ENCODE measurements at places on chromosomes 16 and 17. TPM values are rescaled to one million over a fixed set of nuclear protein-coding genes. Genes with fewer than 3 reads are reported as not detected.

DNA sequence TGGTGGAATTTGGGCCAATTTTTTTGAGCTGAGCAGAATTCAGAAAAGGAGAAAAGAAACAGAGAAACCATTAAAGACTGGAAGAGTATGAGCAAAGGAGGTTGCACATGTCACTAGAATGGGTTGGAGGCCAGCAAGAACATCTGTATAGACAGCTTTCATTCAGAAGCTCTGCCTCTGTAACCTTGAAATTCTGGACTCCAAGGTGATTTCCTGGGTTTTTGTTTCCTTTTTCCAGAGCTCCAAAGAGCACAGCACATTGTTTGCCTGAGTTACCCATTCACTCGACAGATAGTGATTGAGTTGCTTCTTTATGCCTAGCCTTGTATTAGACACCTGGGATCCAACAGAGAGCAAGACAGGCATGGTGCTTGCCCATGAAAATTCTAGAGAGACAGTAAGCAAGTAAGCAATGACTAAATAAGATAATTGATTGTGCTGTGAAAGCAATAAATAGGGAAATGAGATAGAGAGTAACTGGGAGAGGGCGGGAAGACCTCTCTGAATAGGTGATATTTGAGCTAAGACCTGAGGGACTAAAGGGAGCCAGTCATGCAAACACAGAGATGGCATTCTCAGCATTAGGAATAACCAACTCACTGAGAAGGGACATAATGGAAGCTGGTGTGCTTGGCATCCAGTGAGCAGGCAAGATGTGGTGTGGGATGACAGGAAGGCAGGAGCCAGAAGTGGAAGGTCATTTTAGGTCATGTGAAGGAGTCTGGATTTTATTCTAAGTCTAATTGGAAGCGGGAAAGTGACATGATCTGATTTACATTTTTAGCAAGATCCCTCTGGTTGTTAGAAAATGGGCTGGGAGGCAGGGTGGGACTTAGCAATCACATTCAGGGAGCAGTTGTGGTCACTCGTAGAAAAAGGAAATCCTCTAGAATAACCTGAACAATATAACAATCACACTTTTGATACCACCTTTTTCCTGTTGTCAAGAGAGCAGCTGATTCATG, 197.5 kb downstream of the HS3ST3A1 start:
- no peak for DNase-seq

DNA sequence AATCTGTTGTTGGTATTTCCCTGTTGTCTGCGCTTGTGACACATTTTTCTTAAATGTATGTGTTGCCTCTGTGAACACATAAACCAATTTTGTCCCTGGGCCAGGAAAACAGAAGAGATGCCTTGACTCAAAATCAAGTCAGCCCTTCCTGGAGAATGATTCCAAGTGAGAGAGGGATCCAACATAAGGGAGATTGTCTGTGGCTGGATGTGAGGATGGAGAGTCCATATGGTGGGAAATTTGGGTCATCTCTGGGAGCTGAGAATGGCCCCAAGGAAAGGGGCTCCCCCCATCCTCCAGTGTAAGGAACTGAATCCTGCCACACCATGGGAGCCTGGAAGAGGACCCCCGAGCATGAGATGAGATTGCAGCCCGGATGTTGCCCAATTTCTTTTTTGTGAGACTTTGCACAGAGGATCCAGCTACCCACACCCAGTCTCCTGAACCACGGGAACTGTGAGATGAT, 13.5 kb downstream of the CRYM start:
- DNase-seq, result no peak

DNA sequence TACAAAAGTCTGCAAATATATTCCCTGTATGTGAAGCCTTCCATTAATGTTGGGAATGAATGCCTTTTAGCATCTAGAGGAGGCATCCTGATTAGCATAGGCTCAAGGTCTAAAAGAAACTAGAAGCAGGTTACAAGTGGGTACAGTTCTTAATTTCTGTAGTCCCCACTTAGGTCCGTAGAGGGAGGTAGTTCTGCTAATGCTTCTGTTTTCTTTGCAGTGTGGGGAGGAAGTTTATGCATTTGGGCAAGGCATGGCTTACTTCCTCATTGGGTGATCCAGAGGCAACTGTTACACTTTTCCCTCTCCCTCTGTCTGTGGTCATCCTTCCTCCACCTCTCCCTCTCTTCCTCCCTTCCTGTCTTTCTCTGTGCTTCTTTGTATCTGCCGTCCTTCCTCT, 108.4 kb upstream of the ZKSCAN2 start:
- DNase-seq, result no peak

GRCh38 chr17:55690105-55690508, 32.6 kb downstream of the TMEM100 start:
- no peak for DNase-seq

- DNase-seq, result no peak
These were observed 11.8 kb downstream of the PLCD3 start for GRCh38 chr17:45120558-45120957.

DNA sequence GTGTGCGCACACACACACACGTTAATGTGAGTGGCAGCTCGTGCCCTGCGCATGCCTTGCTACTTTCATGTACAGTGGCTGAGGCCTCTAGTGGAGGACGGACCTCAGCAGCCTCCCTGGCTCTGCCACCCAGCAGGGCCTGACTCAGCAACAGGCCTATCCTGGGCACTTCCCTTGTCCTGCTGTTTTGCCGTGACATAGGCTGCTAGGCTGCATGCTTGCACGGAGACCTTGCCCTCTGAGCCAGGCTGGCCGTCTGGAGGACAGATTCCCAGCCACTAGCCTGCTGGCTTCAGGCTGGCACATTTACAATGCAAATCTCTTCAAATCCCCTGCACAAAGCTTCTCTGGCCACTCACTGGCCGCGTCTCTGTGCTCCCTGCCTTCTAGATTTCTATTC, 9.5 kb downstream of the RNF213 start:
- DNase-seq, result no peak

- DNase-seq, result no peak
These were observed 6.0 kb downstream of the NXPH3 start for GRCh38 chr17:49581648-49581998.

GRCh38 chr17:13792314-13792713, 190.6 kb upstream of the HS3ST3A1 start:
- DNase-seq, result no peak

DNA sequence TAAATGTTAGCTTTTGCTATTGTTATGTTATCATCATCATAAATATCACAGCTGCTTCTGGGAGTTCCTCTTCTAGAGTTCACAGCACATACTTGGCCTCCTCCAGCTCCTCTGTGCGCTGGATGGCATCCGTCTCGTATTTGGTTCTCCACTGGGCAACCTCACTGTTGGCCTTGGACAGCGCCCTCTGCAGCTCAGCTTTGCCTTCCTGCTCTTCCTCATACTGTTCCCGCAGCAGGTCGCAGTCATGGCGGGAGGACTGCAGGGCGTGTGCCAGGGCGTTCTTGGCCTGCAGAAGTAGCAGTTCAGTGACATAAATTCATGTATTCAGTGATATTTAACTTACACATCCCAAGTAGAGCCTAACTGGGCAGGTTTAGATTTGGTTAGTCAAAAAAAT, 23.4 kb downstream of the MYH8 start:
- DNase-seq, result no peak

DNA sequence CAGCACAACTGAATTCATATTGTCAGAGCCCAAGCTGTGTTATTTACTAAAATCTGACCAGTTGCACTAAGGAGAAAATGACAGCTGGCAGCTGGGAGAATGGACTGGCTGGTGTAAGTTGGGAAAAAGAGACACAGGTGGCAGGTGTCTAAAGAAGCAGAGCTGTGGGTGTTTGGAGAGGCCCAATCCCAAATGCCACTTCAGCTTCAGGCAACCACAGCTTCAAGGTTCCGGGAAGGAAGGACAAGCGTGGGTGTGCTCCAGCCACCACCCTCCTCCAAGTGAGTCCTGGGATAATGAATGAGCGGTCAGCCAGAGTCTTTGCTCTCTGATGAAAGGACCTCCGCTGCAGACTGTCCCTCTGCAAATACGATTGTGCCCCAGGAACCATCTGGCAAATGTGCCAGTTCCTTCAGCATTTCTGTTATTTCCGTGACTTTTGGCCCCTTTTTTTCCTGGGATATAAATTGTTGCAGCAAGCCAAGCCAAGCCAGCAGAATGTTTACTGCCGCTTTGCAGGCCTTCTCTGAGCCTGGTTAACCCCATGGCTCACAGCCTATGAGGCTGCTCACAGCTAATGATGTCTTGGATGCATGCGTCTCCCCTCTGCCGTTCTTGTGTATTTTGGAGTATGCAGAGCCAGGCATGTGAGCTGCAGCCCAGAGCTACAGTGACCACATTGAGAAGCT, 9.5 kb upstream of the RHBDL3 start:
- DNase-seq, result no peak

GRCh38 chr17:54883939-54884338, 16.7 kb upstream of the TOM1L1 start:
- DNase-seq, result no peak

- DNase-seq, result no peak
These were observed 379.1 kb upstream of the CCL2 start for GRCh38 chr17:33875973-33876372.

DNA sequence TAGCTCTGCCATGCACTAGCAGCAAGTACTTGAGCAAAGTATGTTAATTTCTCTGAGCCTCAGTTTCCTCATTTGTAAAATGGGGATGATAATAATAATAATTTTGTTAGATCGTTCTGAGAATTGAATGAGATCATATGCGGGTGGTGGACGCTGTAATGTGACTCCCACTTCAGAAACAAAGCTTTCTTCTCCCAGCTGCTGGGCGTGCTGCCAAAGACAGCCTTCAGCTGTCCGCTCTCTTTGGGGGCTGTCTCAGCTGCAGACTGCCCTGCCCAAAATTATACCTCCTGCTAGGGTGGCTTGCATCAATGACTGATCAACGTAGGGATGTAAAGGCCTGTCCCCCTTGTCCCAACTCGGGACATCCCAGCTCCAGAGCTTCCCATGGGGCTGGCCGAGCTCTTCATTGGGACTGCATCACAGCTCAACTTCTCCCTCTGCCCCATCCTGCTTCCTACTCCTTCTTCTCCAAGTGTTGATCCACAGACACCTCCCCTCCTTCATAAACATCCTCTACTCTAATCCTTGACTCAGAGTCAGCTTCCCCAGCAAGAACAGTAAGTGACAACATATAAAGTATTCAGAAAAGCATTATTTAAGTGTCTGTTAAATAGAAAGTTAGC, 30.7 kb upstream of the CDH5 start:
- no peak for DNase-seq

DNA sequence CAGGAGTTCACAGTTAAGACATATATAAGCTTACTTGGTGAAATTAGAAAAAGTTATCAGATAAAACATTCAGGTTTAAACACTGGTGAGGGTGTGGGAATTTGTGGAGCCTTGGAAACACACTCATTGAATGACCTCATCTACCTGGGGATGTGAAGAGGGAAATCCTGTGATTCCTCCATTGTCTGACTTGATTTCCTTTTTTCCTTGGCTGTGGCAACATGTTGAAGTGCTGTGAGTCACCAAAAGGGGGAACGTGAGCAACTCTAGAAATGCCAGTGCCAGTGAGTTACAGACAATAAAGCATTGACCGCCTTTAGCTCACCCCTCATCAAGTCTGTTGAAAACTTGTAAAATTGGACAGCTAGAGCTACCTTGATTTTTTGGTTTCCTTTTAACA, 1.8 kb downstream of the HMOX2 start:
- no peak for DNase-seq

- DNase-seq, result no peak
These were observed 97.8 kb upstream of the MED13 start for GRCh38 chr17:62162898-62163297.

DNA sequence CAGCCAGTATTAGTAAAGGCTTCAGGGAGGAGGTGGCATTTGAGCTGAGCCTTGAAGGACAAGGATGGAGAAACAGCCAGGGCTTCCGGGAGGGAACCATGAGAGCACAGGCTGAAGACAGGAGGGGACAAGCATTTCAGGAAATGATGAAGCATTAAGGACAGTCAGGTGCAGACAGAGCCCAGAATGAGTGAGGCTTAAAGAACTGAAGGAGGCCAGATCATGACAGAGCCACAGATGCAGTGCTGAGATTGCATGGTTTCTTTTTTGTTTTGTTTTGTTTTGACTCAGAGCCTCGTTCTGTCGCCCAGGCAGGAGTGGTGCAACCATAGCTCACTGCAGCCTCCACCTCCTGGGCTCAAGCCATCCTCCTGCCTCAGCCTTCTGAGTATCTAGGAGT, 211.5 kb downstream of the SOX9 start:
- no peak for DNase-seq

GRCh38 chr16:74720579-74720978, 19.9 kb upstream of the MLKL start:
- DNase-seq, result no peak

DNA sequence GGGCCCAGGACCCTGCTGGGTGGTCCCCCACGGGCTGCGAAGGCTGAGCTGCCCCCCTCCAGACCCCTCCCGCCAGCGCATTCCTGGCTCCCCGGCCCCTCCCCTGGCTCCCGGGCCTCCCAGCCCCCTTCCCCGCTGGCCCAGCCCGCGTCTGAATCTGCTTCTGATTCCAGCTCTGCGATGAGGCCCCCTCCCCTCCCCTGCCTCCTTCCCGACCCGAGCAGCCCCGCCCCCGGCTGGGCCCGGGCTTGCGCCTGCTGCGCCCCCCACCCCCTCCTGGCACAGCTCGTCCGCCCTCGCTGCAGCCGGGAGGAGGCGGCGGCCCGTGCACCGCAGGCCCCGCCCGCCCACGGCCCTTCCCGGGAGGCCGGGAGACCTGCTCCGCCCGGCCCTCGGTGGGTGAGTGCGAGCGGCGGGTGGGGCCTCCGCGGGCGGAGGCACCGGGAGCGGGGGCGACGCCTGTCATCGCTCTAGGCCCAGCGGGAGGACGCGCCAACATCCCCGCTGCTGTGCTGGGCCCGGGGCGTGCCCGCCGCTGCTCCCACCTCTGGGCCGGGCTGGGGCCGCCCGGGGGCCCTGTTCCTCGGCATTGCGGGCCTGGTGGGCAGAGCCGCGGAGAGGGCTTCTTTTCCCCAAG, at the start of gene NTN3:
TSS of gene NTN3 (plus strand) at position 282 of the 637 bp plus-strand sequence. CDS start 405 bp downstream, outside the sequence.
- no peak for DNase-seq

DNA sequence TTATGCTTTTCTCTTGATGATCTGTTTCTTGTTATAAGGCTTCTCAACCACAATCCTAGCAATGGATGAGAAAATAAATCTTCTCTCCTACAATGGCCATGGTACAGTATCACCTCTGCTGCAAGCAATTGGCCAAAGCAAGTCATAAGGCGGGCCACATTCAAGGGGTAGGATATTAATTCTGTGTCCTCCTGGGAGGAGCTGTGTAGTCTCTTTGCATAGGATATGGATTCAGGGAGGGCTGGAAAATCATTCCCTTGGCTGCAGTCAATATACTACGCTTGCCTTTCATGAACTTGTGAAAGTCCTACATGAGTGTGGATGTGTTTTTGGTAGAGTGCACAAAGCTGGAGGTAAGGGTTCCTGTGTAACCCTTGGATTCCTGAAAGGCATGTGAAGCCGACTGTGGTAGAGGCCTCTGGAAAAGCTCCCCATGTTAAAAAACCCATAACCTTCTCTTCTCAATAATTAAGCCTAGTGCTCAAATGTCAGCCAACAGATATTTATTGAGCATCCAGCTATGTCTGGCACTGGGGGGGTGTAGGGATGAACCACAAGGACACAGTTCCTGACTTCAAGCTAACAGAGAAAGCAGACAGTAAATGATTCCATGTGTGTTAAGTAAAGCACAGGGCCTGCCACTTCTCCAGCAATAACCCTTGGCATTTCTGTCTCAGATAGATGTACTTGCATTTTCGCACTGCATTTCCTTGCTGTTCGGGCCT, 147.6 kb upstream of the HS3ST3A1 start:
- DNase-seq, result no peak

ARHGAP44 gene
- total RNA-seq, result 0.80 TPM

CASKIN1 gene
- 4.5 TPM for total RNA-seq

OR4D1 gene
- 0.05 TPM for total RNA-seq

ATP2C2 gene
- total RNA-seq, result 0.67 TPM

KRTAP3-1 gene
- total RNA-seq, result not detected

TBC1D3K gene
- 1.5 TPM for total RNA-seq

KRT15 gene
- total RNA-seq, result 70.4 TPM

MYCBPAP gene
- 2.2 TPM for total RNA-seq
